Effector memory CD8-positive, alpha-beta T cell (primary cell): ENCODE measurements at places on chromosomes 2 and 18.

- no peak for DNase-seq
Measured at GRCh38 chr18:53950545-53950944, 273.9 kb downstream of the MBD2 start.

- DNase-seq, result no peak
Measured at GRCh38 chr2:181784556-181784955, 104.2 kb upstream of the NEUROD1 start.

DNA sequence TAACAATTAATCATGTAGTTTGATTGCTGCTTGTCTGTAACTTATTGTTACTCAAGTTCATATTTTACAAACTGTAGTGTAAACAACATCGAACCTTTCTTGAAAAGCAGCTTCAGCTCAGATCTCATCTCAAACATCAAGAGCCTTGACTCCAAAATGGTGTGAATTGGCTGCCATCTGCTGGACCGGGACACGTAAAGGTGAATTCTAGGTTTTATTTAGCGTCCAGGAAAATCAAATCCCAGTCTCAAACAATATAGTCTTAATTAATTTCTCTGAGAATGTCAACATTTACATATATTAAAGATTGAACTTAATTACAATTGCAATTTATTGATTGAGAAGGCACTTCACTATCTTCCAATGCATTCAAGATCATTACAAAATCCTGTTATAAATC lies 453.0 kb downstream of the GALR1 start:
- DNase-seq, result no peak

- DNase-seq, result no peak
Measured at GRCh38 chr2:24045511-24046508, 1.4 kb downstream of the WDCP start.

GRCh38 chr2:8374782-8375181 lies 307.1 kb upstream of the ID2 start:
- DNase-seq, result no peak

DNA sequence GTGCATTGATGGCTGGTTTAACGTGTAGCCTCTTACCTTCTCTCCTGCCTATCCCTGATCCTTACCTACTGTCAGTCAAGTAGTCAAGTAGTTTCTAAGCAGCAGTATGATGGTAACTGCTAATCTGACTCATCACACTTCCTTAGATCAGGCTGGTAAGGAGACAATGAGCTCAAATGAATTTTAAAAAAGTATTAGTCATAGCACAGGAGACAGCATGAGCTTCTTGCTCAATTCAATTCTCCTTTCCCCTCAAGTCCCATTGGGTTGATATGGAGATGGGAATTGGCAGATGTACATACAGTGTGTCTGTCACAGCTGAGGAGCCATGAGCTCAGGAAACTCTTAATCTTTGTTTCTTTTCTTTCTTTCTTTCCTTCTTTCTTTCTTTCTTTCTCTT lies 799.7 kb downstream of the LRP1B start:
- DNase-seq, result no peak

DNA sequence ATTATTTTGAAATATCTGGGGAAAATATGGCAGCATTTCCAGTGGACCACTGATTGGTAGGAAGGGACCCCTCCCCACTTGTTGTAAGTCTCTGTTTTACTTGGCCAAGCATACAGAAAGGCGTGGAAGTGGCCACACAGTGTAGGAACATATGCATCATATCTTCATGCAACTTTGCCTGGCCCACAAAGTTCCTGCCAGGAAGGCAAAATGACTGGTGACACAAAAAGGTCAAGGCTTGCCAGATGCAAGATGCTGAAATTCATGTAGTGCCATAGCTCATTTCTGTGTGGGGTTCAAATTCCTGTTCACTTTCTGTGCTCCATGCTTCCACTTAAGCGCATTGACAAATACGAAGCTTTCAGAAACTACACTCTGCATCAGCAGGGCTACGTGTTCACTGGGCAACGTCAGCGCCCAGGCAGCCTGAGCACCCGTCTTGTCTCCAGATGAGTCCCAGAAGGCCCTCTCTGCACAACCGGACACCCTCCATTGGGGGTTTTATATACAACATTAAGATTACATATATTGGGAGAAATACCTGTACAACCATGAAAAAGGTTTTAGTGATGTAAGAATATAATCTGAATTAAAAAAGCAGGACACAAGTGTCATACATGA lies 3.6 kb downstream of the DYNC2LI1 start:
- DNase-seq, result no peak

DNA sequence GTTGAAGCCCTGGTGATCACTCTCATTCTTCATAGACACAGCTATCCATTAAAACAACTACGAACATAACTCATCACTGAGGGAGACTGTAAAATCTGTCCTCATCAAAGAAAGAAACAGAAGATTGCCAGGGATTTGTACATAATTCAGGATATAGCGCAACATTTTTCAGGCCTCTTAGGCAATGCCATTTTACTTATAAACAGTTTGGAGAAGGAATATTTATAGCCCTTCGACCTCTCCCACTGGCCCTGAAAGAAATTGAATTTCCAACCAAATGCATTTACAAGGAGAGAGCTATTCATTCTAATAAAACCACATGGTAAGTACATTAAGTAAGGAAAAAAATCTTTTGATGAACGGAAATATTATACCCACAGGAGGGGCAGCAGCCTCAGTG lies 295.0 kb downstream of the RAD51AP2 start:
- DNase-seq, result no peak

DNA sequence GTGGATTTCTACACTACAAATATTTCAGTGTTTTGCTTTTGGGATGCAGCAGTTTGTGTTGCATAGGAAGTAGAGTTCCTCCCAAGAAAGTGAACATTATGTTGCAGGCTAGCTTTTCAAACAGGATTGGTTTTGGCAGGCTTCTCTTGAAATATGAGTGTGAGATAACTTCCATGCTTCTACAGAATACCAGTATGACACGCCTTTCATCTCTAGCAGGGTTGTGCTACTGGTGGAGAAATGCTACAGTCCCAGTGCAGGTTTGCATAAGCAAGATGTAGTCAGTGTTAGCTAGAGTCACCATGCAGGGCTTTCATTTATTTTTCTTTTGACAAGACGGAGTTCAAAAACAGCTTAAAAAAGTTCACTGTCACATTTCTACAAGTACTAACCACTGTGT lies 17.1 kb upstream of the CAVIN2 start:
- no peak for DNase-seq

DNA sequence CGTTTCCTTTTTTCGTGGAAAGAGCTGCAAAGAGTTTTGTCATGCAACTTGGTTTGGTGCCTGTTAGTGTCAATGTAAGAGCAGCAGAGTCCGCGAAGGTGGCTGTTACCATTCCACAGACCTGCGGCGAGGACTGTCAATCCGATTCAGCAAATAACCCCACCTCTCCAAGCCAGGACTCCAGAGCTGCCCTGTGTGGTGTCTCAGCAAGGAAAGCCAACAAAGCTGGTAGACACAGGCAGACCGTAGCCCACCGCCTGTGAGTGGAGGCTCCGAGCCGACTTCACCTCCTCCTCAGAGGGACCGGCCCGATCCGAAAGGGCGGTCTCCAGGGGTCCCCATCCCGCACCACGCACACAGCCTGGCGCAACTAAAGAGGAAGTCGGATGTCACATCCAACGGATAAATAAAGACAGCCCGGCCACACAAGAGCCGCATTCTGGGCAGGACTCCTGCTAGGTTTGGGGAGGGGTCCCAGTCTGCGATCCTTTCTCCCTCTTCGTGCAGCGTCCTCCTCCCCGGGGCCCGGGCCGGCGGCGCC lies 819 bp downstream of the ANKRD44 start:
- peak; percentile 42 for DNase-seq

- no peak for DNase-seq
Measured at GRCh38 chr2:158072361-158072760, 29.3 kb upstream of the UPP2 start.

GRCh38 chr18:25167612-25168410 lies 184.2 kb downstream of the ZNF521 start:
- no peak for DNase-seq

DNA sequence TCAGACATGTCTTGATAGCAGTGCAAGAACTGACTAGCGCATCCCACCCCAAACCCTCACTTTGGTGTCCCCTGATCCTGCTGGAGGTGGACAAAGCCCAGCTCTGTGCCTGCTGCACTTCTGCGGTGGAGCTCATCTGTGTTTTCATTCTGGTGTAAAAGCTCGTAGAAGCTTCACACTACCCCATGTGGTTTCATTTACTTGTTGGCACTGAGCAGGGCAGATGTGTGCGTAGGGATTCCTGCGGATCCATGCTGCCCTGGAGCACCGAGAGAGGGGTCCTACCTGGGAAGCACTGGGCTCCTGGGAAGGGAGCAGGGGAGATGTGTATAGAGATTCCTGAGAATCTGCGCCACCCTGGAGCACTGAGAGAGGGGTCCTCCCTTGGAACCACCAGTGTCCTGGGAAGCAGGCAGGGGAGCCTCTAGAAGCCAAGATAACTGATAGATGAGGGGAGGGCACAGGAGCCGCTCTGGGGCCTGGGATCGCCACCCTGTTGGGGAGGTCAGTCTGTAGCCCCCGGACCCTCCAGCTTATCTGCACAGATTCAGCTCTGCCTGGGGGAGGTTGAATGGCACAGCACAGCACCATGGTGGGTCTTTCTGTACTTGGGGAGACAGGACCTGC lies 106.9 kb upstream of the OTOS start:
- no peak for DNase-seq

GRCh38 chr2:85791704-85792565 lies 38.1 kb downstream of the ATOH8 start:
- DNase-seq, result no peak

GRCh38 chr2:229861431-229861830 lies 60.4 kb downstream of the TRIP12 start:
- DNase-seq, result no peak

DNA sequence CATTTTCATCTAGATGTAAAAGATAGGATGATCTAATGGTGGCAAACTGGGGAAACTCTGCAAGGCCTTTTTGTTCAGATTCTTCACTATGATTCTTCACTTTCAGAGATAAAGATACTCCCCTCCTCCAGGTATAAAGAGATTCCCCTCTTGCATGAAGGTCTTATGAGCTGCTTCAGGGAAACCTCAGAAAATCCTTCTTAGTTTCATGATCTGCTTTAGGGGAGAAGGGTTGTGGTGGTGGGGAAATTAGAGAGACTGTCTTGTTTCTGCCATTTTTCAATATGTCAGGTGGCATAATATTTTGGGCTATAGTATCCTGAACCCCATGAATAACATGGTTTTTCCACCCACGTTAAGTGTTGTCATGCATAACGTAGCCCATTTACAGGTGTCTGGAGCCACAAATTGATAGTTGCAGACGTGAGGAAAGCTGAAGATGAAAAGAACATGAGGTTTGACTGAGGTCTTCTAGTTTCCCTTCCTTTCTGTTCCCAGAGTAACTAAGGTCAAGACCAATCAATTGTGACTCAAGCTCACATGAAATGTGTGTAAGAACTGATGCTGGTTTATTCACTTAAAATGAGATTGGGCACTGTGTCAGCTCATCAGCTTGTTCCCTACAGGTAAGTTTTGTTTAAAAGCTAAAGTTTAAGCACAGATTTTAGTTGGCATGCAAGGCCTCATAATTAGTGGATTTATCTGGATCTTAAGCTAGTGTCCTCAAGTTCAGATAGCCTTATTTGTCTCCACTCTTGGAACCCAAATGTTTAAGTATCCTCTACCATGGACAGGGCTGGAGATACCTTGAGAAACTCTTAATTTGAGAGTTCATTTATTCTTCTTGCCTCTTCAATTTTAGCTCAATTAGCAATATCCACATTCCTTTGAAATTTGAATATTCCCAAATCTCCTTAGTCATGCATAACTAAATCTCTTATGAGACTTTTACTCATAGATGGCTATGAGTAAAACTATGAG lies 304.5 kb upstream of the FANCL start:
- no peak for DNase-seq

GRCh38 chr2:225270861-225271260 lies 128.6 kb upstream of the NYAP2 start:
- no peak for DNase-seq

DNA sequence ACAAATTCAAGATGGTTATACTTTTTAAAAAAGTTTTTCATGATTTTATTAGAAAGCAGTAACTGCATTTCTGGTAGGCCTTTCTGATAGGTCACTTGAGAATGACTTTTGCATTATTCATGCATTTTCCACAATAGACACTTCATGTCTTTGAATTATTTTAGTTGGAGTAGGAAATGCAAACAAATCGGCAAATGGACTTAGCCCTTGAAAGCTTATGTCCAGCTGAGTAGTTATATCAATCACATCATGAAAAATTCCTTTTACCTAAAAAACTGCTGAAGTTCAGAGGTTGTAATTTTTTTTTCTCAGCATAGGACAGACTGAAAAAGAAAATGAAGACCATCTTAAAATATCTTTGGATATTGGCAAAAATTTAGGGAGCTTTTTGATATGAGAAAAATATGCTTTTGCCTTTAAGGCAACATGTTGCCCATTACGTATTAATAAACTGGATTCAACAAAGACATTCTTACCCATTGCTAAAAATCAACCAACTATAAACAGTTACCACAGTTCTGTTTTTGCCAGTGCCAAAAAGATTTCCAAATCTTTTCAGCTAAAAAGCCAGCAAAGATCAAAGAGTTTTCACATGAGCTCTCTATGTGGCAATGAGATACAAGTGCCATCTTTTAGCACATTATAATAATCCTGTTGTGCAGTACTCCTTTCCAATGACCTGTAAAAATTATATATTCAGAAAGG lies 45.5 kb upstream of the FRZB start:
- DNase-seq, result no peak

DNA sequence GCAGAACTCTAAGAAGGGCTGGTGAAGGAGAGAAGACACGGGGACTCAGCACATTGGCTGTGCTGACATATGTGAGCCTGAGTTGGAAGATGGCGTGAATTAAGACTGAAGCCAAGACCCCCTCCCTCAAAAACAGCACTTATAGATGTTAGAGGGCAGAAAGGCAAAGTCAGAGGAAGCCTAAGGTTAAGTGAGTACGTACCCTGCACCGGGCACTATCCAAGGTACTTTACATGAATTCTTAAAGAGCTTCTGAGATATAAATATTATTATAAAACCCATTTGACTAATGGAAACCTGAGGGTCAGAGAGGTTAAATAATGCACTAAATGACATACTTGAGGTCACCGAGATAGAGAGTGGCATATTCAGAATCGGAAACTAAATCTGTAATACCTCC lies 25.6 kb downstream of the SIX3 start:
- DNase-seq, result no peak

- no peak for DNase-seq
Measured at GRCh38 chr18:7329016-7329415, 98.1 kb downstream of the LRRC30 start.

DNA sequence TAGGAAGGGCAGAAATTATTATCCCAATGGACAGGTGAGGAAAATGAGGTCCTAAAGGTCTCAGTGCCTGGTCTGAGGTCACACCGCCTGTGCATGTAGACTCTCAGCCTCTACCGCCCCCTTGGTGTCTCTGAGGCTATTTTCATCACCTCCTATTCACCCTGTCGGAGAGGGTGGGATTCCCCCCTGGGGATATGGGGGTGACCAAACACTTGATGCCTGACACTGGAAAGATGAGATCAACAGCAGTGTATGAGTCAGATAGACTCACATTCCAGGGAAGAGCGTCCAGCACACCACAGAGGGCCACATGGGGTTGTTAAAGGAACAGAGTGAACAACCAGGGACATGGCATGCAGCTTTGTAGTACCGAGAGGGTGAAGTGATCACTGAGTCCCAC lies 199.7 kb downstream of the SMAD2 start:
- DNase-seq, result no peak

GRCh38 chr18:23170137-23170536 lies 34.9 kb downstream of the CABLES1 start:
- DNase-seq, result no peak
